ENCODE measurements at places on chromosomes 12 and 14. TPM values are rescaled to one million over a fixed set of nuclear protein-coding genes. Genes with fewer than 3 reads are reported as not detected.

Gene AQP2
- total RNA-seq: not detected

DNA sequence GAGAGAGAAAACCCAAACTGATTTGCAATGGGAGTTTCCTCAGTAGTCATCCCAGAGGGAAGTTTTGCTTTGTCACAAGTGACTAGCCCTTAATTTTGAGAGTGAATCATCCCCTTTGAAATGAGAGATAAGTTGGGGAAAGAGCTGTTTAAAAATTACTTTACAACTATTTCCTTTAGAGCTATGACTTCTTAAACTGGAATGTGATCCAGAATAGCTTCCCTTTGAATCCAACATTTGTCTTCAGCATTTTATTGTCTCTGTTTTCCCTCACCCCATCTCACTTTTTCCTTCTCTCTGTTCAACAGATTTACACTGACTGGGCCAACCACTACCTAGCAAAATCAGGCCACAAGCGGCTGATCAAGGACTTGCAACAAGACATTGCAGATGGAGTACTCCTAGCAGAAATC lies 109.3 kb downstream of the NAV3 start:
- DNase-seq: no peak

DNA sequence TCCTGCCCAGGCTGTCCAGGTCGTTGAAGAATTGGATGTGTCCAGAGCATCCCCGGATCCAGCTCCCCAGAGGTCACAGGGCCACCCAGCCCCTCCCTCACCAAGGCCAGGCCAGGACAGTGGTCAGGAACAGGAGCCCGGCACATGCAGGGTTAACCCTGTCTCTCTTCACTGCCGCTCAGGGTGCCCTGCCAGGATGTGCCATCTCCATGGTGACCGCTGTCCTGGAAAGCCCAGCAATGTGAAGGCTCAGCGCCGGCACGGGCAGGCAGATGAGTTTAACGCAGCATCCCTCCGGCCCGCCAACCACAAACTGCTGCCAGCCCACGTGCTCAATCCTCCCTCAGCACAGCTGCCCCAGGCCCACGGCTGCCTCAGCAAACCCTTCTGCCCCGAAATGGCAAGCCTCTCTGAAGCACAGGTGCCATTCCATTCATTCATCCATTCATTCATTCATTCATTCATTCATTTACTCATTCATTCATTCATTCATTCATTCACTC lies 4.4 kb downstream of the TMEM179 start:
- DNase-seq: no peak

GRCh38 chr14:68181519-68182326 lies 362.1 kb downstream of the RAD51B start:
- DNase-seq: no peak

DNA sequence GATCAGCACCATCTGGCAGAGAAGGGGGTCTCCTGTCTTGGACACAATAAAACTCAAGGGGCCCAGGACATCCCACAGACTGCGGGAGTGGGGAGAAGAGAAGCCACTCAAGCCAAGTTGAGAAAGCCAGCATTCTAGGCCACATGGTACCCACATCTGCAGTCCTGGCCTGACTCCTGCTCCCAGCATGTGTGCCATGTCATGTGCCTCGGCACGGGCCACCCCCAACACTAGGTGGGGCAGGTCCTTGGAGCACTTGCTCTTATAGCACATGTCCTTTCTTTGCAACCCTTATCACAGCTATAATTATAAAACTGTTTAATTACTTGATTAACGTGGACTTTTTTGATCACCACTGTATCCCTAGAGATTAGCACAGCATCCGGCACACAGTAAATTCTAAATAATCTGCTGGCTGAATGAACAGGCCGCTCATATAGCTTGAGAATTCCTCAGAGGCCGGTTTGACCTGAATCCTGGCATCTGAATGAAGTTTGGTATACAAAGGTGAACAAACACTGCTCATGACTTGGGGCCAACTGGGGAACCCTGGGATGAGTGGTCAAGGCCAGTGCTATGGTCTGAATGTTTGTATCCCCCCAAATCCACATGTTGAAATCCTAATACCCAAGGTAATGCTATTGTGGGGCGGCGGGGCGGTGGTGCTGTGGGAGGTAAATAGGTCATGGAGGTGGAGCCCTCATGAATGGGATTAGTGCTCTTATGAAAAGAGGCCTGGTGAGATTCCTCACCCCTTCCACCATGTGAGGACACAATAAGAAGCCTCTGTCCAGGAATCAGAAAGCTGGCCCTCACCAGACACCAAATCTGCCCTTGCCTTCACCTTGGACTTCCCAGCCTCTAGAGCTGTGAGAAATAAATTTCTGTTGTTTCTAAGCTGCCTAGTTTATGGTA lies 6.6 kb downstream of the NCKAP5L start:
- no peak for DNase-seq
